ENCODE measurements at places on chromosomes 12 and 14.
A peak's percentile ranks its signal among the peaks of the same experiment; 100 is the strongest.

- peak; percentile 24 for DNase-seq
Measured at GRCh38 chr14:105363847-105364708, 34.3 kb upstream of the TEX22 start.

DNA sequence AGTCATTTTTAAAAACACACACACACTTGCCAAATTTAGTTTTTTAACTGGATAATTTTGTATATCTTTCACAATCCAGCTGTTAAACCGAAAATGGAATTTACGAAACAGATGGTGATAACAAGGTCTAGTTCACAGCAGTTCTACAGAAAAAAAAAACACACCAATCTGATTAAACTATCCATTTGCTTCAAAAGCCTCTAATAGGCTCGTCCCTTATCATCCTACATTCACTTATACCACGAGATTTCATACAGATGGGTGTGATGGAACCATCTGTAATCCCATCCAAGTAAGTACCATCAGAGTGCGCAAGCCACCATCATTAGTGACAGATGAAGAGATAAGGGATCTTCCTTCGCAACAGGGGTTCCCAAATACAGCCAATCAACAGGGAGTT lies 20.1 kb downstream of the GCH1 start:
- no peak for DNase-seq

DNA sequence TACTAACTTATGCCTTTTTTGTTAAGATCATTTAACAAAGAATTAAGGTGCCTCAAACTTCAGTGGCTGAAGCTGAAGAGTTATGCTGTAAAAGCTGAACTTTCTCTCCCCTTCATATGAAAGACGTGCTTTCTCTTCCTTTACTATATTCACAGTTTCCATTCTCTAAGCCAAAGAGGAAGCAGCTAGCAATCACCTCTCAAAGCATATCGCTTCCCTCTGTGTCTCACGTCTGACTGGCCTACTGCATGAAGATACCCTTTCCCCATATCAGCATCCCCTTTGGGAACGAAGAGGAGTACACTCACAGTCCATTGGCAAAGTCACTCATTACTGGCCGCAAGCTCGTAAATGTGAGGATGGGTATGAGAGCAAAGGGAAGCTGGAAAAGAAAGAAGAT lies 34.9 kb downstream of the SLC11A2 start:
- no peak for DNase-seq

DNA sequence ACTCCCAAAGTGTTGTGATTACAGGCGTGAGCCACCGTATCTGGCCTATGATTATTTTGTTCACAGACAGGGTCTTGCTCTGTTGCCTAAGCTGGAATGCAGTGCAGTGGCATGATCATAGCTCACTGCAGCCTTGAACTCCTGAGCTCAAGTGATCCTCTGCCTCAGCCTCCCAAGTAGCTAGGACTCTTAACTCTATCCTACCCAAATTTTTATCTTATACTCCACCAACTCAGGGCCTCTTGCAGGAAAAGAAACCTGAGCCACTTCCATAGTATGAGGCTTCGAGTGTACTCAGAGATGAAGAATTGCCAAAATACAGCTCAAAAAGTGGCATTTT lies 828 bp downstream of the MMAB start:
- no peak for DNase-seq

DNA sequence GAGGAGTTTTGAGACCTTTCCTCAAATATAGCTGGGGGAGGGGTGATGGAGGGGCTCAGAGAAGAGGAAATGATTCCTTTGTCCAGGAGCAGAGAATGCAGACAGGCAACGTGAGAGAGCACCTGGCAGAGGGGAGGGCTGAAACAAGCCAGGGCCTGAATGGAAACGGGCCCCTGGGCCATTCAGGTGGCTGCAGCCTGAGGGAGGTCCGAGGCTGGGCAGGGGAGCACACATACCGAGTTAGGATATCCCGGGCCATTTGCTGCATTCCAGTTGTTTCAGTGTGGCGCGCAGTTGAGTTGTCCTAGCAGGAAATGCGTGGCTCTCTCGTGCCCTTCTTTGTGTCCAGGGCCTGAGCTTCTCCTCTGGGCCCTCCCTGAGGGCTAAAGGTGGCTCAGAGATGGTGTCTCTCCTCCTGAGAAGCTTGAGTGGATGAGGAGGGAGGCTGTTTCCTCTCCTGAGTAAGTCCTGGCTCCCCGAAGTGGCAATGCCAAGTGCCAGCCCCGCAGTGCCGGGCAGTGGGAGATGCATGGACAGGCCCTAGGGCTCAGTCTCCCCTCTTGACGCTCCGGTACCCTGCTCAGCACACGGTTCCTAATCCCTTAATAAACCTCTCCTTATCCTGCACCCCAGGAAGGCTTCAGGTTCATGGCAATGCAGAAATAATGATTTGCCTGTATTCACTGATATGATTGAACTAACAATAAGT lies 85.5 kb upstream of the VRK1 start:
- no peak for DNase-seq

DNA sequence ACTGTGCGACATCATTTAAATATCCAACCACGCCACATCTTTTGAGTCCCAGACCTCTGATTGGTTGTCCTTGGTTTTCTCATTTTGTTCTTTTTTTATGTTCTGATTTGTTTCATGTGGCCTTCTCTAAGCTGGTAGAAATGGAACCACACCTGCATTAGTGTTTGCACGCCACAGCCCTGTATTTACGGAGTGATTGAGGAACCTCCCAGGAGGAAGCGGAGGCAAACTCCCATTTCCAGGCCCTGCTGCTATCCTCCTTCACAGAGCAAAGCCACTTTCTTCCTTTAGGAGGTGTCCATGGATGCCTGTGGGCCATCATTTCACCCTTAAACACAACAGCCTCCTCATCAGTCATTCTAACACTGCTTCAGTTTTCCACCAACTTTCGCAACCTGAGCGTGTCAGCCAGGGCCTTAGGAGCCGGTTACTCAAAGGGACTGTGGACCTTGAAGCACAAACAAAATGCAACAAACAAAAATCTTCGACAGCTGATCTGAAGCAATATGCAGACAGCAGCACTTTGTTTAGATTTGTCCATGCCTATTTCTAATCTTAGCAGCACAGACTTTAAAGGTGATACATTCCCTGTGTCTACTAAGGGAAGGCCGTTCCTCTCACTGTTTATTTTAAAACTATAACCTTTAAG lies 1258.1 kb upstream of the TMEM132C start:
- no peak for DNase-seq

GRCh38 chr12:69348162-69348938 lies at the start of gene LYZ:
LYZ (plus strand) TSS chr12:69348381; CDS start chr12:69348409, 28 bp downstream.
- DNase-seq, result no peak

- DNase-seq, result no peak
Measured at GRCh38 chr12:63018273-63018672, 83.3 kb upstream of the PPM1H start.

- peak; percentile 64 for DNase-seq
Measured at GRCh38 chr12:94532490-94533422, 73.1 kb upstream of the CEP83 start.

- peak; percentile 52 for DNase-seq
Measured at GRCh38 chr12:52873832-52874572, 25.2 kb upstream of the KRT78 start.

- no peak for DNase-seq
Measured at GRCh38 chr14:34241185-34241711, 220.8 kb downstream of the SPTSSA start.

DNA sequence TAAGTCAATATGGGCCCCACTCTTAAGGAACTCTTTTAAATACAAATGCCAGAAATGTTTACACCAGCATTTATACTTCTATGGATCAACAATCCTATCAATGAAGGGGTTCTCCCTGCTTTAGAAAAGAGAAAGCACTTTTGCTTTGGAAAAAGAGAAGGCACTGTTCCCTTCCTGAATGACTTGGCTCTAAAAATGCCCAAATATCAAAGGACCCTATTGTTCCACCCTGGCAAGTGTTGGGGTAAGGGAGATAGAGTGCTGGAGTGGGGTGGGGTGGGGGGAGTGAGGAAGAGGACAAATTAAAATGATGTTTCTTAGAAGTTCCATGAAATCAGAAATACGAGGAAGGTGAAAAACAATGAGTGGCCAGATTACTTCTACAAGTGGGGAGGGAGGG lies 131.6 kb upstream of the GRIN2B start:
- DNase-seq, result no peak

GRCh38 chr12:123916729-123917128 lies 55.9 kb downstream of the CCDC92 start:
- DNase-seq, result peak; percentile 64

DNA sequence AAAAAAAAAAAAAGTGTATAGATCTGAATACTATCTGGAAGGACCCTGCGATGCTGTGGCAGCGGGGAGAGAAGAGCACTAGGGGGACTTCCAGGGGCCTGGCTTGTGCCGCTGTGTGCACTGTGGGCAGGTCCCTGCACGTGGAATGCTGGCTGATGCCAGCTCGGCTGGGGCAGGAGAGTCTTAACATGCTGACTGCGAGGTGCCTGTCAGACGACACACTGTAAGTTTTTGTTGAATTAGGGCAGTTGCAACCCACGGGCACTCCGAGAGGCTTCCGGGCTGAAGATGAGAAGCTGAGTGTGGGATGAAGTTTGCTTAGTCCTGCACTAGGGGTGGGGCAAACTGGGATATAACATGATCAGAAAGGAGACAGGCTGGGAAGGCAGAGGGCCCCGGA lies 10.7 kb downstream of the GLT1D1 start:
- DNase-seq, result no peak

GRCh38 chr12:18151036-18151435 lies 61.0 kb upstream of the RERGL start:
- DNase-seq, result no peak

DNA sequence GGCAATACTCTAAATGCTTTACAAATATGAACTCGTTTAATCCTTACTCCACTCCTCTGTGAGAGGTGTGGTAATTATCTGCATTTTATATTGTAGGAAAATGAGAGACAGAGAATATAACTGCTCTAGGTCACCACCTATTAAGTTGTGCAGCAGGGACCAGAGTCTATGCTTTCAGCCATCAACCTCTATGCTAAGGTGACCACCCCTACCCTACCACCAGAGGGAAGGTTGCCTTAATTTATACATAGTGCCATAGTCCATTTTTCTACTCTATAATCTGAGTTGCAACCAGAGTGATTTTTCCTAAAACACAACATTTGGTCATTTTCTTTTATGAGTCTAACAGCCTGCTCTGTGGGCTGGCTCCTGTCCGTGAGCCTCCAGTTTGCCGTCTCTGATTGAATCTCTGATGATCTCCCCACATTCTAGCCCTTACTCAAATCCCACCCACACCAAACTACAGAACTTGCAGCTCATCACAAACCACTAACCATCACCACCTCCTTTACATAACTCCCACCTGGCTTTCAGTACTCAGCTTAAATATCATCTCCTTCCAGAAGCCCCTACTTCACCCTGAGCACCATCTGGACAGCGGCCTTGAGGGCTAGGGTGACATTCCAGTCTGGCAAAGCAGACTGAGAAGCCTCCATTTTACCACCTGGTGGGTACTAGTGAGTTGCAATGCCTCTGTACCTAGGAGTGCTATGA lies 126.6 kb downstream of the PPM1H start:
- DNase-seq, result no peak

DNA sequence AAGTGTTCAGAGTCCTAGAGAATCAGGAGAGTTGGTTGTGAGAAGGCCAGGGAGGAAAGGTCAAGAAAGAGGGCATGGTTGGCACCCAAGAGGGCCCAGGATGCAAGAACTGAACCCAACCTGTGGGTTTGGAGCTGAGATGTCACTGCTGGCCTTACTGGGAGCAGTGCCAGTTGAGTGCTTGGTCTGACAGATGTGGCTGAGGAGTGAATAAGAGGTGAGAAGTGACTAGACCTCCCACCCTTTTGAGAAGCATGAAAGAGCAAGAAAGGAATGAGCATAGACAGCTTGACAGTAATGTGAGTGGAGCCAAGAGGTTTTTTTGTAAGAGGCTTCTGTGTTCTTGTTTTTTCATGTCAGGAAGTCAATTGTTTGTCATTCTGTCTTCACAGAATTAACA lies 95.3 kb downstream of the FGD4 start:
- DNase-seq, result no peak

- DNase-seq, result no peak
Measured at GRCh38 chr12:46661110-46661845, 164.5 kb downstream of the SLC38A4 start.

GRCh38 chr14:88256997-88257950 lies 65.8 kb downstream of the KCNK10 start:
- DNase-seq, result no peak

DNA sequence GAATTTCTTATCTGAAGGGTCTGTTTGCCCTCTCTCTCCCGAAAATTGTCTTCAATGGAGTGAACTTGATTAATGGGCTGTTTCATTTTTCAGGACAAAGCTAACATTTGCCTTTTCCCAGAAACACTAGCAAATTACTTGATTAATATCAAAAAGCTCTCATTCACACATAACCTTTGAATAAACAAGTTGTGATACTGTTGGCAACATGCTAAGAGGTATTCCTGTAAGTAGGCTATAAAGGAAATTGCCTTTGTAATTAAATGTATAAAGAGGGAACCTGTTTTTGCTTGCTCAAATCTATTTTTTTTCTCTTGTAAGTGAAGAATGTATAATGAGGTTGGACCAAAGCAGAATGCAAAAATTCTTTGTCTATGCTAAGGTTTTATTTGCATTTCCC lies 457.2 kb downstream of the TMTC2 start:
- no peak for DNase-seq

DNA sequence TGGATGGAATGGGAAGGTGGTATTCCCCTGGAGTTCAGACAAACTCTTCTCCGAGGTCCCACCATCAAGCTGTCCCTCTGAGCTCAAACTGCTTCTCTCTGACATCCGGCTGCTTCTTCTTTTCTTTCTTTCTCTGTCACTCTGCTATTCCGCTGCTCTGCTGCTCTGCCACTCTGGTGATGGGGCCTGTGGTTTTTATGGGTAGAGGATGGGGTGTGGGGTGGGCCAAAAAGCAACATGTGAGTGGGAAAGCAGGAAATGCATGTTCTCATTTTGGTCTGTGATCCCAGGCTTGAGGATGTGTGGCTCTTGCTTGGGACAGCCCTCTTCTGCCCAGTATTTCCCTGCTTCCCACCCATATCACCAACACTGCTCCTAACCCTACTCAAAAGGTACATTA lies 30.6 kb downstream of the CLECL1 start:
- no peak for DNase-seq

DNA sequence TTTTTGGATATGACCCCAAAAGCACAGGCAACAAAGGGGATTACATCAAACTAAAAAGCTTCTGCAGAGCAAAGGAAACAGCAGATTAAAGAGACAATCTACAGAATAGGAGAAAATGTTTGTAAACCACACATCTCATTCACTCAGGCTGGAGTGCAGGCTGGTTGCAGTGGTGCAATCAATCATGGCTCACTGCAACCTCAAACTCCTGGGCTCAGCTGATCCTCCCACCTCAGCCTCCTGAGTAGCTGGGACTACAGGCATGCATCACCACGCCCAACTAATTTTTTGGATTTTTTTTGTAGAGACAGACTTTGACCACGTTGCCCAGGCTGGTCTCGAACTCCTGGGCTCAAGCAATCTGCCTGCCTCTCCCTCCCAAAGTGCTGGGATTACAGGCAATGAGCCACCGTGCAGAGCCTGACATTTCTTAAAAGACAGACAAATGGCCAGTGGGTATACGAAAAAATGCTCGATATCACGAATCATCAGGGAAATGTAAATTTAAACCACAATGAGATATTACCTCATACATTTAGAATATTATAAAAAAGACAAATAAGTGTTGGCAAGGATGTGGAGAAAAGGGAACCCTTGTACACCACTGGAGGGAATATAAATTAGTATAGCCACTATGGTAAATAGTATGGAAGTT lies 9.8 kb downstream of the NCKAP5L start:
- DNase-seq, result no peak

All from activated T-cell treated with anti-CD3 and anti-CD28 coated beads for 24 hours (primary cell).